ENCODE measurements at places on chromosomes 12 and 14.

DNA sequence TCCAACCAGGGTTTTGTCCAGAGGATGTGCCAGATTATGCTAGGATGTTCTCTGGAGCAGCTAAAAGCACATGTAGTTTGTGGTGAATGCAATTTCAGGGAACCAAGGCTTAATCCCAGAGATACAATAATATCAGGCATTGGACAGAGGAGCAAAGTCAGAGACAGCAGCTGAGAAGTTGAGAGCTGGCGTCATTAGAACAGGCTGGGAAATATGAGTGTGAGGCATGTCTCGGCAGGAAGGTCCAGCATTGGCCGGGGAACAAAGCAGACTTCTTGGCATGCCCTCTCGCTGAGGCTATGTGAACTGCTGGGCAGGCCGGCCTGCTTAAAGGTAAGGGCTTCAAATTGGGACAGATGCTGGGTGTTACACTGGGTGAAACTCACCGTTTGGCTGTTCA, 125.4 kb downstream of the CAND1 start:
- no peak for DNase-seq

DNA sequence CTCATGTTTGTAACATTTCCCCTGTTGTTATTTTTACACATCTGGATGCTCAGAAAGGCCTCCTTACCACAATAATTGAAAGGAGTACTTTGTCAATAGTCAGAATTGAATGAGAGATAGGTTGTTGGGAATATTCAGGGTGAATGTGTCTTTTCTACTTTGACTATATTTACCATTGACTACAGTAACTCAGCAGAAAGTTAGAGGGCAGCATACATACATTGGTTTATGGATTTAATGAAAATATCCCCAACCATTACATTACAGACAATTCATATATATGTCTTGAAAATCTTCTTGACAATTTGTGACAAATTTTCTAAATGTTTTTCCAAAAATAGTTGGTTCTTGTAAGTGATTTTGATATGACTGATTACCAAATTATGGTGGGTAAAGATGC, 97.7 kb downstream of the NTS start:
- DNase-seq, result no peak

- no peak for DNase-seq
Observed at GRCh38 chr12:32893458-32893857, 3.1 kb downstream of the PKP2 start.

- DNase-seq, result no peak
Observed at GRCh38 chr12:63008372-63008771, 73.4 kb upstream of the PPM1H start.

GRCh38 chr12:3622021-3622821, 130.7 kb downstream of the CRACR2A start:
- DNase-seq, result no peak

GRCh38 chr12:122197612-122197966, 5.9 kb upstream of the B3GNT4 start:
- no peak for DNase-seq
